Stimulated activated CD8-positive, alpha-beta memory T cell treated with anti-CD3 and anti-CD28 coated beads, Interleukin-4, amount 100 ng/mL, for 4 hours (primary cell): ENCODE measurements at places on chromosomes 2 and 18.
A peak's percentile ranks its signal among the peaks of the same experiment; 100 is the strongest.

DNA sequence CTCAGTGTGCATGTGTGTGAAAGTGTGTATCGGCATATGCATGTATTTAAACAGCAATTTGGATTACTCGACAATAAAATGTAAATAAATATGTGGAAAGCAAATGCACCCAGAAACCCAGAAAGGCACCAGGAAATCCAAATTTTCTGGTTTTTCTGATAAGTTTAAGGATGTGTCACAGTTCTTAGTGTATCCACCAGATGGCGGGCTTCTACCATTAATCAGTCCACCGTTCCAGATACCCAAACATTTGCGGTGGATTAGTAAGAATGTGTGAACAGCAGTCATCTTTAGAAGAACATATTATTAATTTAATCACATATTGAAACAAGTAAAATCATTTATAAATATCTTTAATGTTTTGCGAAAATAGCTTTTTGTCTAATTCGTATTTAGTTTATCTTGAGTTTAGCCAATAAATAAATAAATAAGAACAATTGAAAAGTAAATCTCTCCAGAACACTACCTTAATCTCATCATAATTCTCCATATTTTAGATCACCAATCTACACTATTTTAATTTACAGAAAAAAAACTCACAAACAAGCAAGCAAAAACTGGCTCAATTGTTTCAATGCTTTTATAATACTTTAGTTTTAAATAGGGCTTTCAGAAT, 298.9 kb downstream of the DSEL start:
- peak; percentile 1 for DNase-seq

GRCh38 chr2:201220102-201220570, 37.2 kb downstream of the CASP10 start:
- DNase-seq: no peak

DNA sequence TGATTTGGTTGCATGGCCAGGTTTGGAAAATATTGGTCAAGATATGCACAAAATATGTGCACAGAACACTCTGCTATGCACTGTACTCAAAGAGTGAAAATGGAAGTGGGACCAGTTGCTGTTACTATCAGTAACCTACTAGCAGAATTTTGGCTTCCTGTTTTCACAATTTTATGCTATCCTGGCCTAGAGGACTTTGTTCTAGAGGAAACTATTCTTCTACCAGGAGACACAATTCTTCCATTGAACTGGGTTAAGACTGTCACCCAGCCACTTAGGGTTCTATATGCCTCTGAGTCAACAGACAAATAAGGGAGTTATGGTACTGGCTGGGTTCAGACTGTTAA, 431.4 kb upstream of the DCC start:
- no peak for DNase-seq

DNA sequence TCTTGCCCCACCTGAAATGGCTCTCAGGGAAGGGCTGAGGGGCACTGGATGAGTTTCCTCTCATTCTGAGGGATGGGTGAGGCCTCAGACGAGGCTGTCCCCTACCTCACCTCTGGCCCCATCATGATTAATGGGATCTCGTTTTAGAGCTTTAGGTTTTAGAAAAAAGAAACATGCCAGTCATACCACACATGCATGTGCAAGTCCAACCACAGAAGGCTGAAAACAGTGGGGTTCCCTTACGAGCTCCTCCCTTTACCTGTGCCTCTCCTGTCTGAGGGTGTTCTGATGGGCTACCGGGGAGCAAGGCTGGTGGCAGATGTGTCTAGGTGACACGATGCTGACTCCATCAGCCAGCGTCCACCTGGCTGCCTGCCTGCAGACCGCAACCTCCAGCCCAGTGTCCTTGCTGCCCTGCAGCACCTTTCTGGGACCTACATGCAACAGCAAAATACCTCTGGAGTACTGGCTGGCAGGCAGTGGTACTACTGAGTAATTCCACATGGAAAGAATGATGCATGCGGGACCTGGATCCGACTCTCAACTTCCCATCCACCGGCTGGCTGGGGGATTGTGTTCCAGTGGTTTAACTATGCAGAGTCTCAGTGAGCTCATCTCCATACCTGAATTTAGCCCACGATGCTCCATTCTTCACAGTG, 9.1 kb upstream of the LYPD6B start:
- no peak for DNase-seq

DNA sequence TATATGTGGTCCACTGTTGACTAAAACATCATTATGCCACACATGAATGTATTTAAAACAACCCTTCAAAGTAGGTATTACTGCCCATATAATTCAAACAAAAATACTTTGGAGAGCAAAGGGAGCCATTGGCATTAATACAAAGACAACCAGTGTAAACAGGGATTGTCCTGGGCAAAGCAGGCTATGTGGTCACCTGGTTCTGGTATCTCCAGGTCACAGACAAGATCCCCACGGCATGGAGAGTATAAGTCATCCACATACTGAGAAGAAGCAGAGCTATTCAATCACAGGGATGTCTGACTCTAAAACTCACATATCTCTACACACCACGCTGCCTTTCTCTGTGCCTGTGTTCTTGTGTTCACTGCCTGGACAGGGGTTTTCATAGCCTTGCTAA, 81.4 kb upstream of the BZW1 start:
- DNase-seq: no peak

- no peak for DNase-seq
Measured at GRCh38 chr2:64212801-64213321, 68.6 kb upstream of the PELI1 start.

- no peak for DNase-seq
Measured at GRCh38 chr2:11629215-11629614, 40.8 kb downstream of the NTSR2 start.

DNA sequence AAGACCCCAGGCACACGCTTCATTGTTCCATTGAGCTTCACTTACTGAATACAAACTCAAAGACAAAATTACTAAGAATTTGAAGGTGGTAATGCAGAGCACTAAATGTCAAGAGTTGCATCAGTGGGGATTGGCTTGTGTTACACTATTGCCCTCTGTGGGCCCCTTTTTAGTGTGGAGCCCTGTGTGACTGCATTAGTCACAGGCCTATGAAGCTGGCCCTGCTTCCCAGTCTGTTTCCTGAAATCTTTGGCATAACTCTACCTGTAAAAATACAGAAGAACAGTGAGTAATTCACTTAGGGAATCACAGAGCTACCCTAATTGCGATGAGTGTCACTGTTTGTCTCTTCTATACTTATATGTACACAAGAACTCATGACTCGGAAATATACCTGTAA, 40.0 kb upstream of the STPG4 start:
- DNase-seq: no peak

DNA sequence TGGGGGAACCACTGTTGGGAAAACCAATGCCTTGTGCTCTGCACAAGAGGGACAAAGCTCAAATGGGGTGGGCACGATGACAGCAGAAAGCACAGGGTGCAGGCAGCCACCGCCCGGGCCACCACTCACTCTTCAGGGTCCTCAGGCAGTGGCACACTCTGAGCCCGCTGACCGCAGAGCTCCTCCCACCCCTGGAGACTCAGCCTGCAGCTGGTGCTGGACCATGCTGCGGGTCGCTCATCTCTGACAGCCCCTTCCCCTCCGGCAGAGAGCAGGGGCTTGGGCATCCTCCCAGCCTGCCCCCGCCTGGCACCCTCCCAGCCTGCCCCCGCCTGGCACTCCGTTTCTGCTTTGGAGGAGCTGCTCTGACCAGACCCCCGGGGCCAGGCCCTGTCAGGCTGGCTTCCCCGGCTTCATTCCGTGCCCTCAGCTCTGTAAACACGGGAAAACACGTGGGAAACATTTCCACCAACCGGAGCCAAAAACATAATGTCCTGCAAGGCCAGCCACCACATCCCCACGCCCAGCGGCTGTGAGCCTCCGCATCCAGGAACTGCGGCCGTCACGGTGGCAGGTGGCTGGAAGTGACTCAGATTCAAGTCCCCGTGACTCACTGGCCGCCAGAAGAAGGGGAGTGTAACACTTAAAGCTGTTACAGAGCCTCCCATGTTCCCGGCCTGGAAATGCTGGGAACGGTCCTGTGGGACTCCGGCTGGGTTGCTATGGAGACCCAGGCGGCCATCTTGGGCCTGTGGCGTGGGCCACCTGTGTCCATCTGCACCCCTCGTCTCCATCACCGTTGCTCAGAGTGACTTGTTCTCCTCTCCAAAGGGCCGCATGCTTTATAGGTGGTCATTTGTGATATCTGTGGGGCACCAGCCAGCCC, 6.8 kb upstream of the SNED1 start:
- DNase-seq: no peak

GRCh38 chr2:236317938-236318396, 53.8 kb upstream of the ASB18 start:
- DNase-seq: no peak

DNA sequence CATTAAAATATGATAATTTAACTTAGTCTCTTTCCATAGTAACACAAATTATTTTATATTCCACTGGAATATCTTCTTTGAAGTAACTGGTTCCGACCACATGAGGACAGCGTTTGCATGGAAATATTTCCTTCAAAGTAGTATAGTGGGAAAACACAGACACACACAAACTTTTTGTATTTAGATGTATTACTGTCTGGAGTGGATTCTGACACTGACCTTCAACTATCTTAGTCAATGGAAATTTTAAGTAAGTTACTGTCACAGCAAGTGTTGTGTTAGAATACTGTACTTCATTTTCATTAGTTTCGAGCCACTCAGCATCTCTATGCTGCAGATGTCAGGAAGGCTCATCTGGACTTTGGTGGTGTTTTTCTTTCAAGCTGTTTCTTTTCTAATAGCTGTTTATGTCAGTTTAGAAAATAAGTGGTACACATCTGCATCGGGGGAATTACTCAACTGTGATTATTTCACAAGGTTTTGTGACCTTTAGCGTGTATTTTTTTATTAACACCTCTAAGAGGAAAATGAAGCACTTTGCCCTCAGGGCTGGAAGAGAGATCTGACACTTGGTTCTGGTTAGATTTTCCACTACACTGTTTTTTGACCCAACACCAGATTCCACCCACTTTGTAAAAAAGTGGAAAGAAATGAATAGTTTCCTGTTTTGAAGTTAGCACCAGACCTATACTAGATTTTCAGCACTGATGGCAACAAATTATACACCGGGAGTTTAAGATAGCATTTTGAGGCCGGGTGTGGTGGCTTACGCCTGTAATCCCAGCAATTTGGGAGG, 18.9 kb upstream of the THOC1 start:
- no peak for DNase-seq
